ENCODE measurements at places on chromosomes 3 and 15. TPM values are rescaled to one million over a fixed set of nuclear protein-coding genes. Genes with fewer than 3 reads are reported as not detected.

- H3K4me1 ChIP-seq: peaks cover 2% of the 10 kb centered on the region
- no peak overlapping the region for H3K4me3 ChIP-seq
- DNase-seq: no peak
- no peak overlapping the region for H3K27ac ChIP-seq
- H3K36me3 ChIP-seq: no peaks in the 10 kb centered on the region
Measured at GRCh38 chr3:36941162-36941561, 3.7 kb downstream of the TRANK1 start.

- no peaks in the 10 kb centered on the region for H3K4me1 ChIP-seq
- no peaks in the 10 kb centered on the region for H3K27me3 ChIP-seq
- H3K27ac ChIP-seq: no peak overlapping the region
- H3K36me3 ChIP-seq: no peaks in the 10 kb centered on the region
- DNase-seq: no peak
Measured at GRCh38 chr3:150942221-150942620, 30.3 kb downstream of the CLRN1 start.

- no peaks in the 10 kb centered on the region for H3K27me3 ChIP-seq
- no peak overlapping the region for H3K4me3 ChIP-seq
- no peaks in the 10 kb centered on the region for H3K36me3 ChIP-seq
- H3K4me1 ChIP-seq: peaks cover 3% of the 10 kb centered on the region
- DNase-seq: no peak
Measured at GRCh38 chr15:85559530-85559929, 179.1 kb downstream of the AKAP13 start.

GRCh38 chr3:14057701-14058100 lies 67.0 kb downstream of the CHCHD4 start:
- no peaks in the 10 kb centered on the region for H3K4me1 ChIP-seq
- no peak overlapping the region for H3K27ac ChIP-seq
- 0 out of 2 replicates have a peak, but pooled peaks cover 4% of the 10 kb centered on the region for H3K36me3 ChIP-seq
- no peak overlapping the region for H3K4me3 ChIP-seq
- DNase-seq: no peak
- H3K27me3 ChIP-seq: no peaks in the 10 kb centered on the region

DNA sequence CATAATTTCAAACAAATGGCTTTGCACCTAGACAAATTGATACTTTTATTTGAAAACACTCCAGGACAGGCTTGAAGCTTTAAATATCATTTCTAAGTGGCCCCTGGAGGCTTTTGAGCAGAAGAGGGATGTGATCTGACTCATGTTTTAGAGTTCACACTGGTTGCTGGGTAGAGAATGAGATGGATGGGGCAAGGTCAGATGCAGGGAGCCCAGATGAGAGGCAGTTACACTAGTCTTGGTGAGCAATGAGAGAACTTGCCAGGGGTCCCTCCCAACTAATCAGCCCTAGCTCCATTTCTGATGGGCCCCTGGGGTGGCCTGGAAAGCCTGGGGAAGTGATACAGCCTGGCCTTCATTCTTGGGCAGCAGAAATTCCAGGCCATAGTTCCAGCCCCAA lies 190.4 kb downstream of the MEGF11 start:
- H3K27me3 ChIP-seq: no peaks in the 10 kb centered on the region
- no peak overlapping the region for H3K27ac ChIP-seq
- no peaks in the 10 kb centered on the region for H3K36me3 ChIP-seq
- peaks cover 6% of the 10 kb centered on the region for H3K4me1 ChIP-seq
- no peak overlapping the region for H3K4me3 ChIP-seq

- no peak overlapping the region for H3K27ac ChIP-seq
- no peak overlapping the region for H3K4me3 ChIP-seq
- no peaks in the 10 kb centered on the region for H3K27me3 ChIP-seq
- no peak for DNase-seq
Measured at GRCh38 chr3:101200461-101200860, 119.9 kb downstream of the IMPG2 start.

DNA sequence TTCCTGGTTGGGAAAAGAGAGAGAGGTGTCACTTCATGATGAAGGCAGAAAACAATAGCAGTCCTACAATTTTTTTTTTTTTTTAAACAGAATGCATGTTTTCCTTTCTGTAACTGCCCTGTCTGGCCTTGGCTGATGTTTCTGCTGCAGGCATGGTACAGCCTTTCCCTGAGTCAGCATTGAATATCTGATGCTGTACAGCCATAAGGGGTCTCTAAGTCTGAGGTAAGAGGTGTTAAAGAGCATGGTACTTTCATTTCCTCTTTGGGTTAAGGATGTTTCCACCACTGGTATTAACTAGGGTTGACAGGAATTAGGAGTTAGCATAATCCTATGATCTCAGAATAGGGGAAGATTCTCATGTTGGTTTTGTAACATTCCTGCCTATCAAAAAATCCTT lies 147.4 kb downstream of the CHST2 start:
- H3K36me3 ChIP-seq: no peaks in the 10 kb centered on the region
- DNase-seq: no peak
- H3K27ac ChIP-seq: no peak overlapping the region

- no peak for DNase-seq
- no peaks in the 10 kb centered on the region for H3K4me1 ChIP-seq
- H3K36me3 ChIP-seq: peaks cover 7% of the 10 kb centered on the region
Measured at GRCh38 chr15:68676011-68676605, 97.3 kb downstream of the CORO2B start.

- no peak for DNase-seq
- no peaks in the 10 kb centered on the region for H3K27me3 ChIP-seq
- no peaks in the 10 kb centered on the region for H3K36me3 ChIP-seq
Measured at GRCh38 chr15:29942548-29942947, 120.3 kb upstream of the TJP1 start.

GRCh38 chr3:150764566-150764965 lies 1.6 kb upstream of the SIAH2 start:
- H3K27ac ChIP-seq: no peak overlapping the region
- H3K36me3 ChIP-seq: no peaks in the 10 kb centered on the region
- no peaks in the 10 kb centered on the region for H3K27me3 ChIP-seq

DNA sequence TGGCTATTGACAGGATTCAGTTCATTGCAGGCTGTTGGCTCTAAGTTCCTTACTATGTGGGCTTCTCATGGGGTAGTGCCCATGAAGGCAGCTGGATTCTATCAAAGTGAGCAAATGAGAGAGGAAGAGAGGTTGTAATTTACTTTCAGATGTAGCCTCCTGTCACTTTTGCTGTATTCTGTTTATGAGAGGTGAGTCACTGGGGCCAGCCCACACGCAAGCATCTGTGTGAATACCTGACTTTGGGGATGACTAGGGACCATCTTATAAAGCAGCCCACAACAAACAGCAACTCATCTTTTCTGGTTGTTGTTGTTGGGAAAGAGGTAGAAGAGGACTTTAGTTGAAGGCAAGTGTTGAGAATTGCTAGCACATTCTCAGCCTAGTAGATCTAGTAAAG lies 506.3 kb upstream of the GRM7 start:
- H3K4me3 ChIP-seq: no peak overlapping the region
- H3K27ac ChIP-seq: no peak overlapping the region
- no peaks in the 10 kb centered on the region for H3K27me3 ChIP-seq
- no peak for DNase-seq

GRCh38 chr15:25683415-25683814 lies 179.7 kb downstream of the ATP10A start:
- DNase-seq: no peak
- H3K36me3 ChIP-seq: peaks cover 12% of the 10 kb centered on the region
- H3K27me3 ChIP-seq: no peaks in the 10 kb centered on the region
- H3K27ac ChIP-seq: no peak overlapping the region

DNA sequence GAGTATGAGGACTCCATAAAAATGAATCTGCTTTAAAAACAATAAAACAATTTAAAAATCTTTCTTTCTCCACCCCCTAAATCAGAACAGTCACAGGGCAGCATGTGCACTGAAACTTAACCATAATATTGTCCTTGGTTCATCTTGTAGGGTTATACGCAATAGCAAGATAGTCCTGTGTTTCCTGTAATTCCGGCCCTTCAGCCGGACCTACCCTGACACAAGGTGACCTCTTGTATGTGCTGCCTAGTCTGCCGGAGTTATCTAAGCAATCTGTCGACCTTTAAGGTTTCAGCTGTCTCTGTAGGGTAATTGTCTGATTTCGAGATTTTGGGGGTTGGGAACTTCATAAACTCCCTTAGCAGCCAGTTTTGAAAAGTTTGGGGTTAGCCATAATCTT lies 99.9 kb downstream of the DHX36 start:
- H3K27me3 ChIP-seq: no peaks in the 10 kb centered on the region
- no peaks in the 10 kb centered on the region for H3K4me1 ChIP-seq
- H3K27ac ChIP-seq: no peak overlapping the region
- no peak overlapping the region for H3K4me3 ChIP-seq

- no peak overlapping the region for H3K4me3 ChIP-seq
- no peaks in the 10 kb centered on the region for H3K4me1 ChIP-seq
- no peaks in the 10 kb centered on the region for H3K27me3 ChIP-seq
- DNase-seq: no peak
Measured at GRCh38 chr3:188578576-188579363, 424.8 kb downstream of the LPP start.

DNA sequence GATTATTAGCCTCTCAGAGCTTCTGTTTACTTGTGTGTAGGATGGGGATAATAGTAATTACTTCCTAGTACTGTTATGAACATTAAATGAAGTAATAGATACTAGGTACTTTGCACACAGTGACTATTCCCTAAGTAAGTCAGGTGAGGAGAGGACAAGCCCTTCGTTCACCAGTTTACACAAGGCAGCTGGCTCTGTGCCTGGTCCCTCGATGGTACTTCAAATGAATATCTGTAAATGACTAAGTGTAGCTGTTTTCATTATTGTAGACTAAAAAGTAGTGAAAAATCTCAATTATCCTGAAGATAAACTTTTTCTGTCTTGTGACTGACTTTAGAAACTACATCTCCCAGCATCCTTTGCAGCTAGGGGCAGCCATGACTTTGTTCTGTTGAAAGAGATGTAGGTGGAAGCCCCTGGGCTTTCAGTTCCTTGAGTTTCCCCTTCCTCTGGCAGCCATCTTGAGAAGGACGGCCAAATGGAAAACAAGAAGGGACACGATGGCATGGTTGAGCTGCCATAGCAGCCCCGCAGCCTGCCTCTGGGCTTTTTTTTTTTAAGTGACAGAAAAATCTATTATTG lies 11.7 kb upstream of the WNT7A start:
- no peaks in the 10 kb centered on the region for H3K4me1 ChIP-seq
- peak; percentile 54 for DNase-seq
- no peak overlapping the region for H3K4me3 ChIP-seq

DNA sequence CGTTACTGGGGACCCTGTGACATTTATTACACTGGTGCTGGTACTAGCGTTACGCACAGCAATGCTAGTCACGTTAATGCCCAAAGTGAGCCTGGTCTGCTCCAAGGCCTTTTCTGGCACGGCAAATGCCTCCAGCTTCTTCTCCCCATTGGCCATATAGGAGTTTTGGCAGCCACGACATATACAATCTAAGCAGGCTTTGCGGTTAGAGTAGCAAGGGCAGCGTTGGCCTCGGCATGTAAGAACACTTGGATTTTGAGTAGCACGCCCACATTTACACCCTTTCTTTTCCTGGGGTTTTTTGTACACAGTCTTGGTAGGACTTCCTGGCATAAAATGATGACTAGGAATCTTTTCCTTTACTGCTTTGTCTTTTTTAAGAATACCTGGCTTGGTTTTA lies 44.9 kb downstream of the MSL2 start:
- no peak for DNase-seq
- H3K36me3 ChIP-seq: peaks cover 13% of the 10 kb centered on the region
- H3K4me1 ChIP-seq: no peaks in the 10 kb centered on the region
- no peak overlapping the region for H3K4me3 ChIP-seq
- no peak overlapping the region for H3K27ac ChIP-seq

- no peaks in the 10 kb centered on the region for H3K4me1 ChIP-seq
- DNase-seq: no peak
- no peak overlapping the region for H3K4me3 ChIP-seq
- peaks cover 6% of the 10 kb centered on the region for H3K36me3 ChIP-seq
Measured at GRCh38 chr3:98972155-98972554, 70.7 kb upstream of the DCBLD2 start.

ZNF710 gene
- total RNA-seq: 42.8 TPM

GABRG3 gene
- total RNA-seq: 0.24 TPM

COL6A6 gene
- 0.07 TPM for total RNA-seq

CMTM8 gene
- 4.0 TPM for total RNA-seq

FES gene
- total RNA-seq: 6.5 TPM

Measured in H9 (cell line).